Stimulated activated CD4-positive, alpha-beta T cell treated with anti-CD3 and anti-CD28 coated beads, Interleukin-1b, Interleukin-23, amount 100 ng/mL, for 4 hours (primary cell): ENCODE measurements at places on chromosomes 4 and X.

DNA sequence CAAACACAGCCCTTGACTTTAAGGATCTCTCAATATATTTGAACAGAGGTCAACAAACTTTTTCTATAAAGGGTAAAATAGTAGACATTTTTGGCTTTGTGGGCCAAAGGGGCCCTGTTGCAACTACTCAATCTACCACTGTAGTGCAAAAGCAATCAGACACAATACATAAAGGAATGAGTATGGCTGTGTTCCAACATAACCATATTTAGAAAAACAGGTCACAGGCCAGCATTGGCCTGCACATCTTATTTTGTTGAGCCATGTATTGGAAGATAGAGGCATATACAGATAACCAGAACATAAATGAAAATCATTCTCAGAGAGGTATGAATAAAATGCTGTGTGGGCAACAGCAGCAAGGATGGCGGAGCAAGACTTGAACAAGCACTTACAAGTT is 49.8 kb downstream of the MID1 start:
- no peak for DNase-seq

DNA sequence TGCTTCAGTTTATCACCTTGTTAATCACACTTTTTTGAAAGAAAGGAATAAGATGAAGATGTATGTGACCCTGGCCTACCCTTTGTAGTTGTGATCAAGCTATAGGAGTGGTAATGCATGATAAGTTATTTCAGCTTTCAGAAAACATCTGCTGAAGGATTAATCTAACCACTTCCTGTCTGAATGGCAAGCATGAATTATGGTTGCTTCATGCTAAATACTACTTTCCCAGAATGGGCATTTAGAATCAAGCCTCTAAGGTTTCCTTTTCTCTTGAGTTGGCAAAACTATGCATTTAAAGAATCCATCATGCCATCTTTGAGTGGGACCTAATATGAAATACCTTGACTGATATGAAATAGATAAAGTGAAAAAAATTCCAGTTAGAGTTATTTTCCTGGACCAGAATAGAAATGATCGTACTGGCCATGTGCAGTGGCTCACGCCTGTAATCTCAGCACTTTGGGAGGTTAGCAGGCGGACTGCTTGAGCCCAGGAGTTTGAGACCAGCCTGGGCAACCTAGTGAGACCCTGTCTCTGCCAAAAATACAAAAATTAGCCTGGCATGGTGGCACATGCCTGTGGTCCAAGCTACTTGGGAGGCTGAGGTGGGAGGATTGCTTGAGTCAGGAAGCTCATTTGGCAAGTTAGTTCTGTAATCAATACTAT is 59.1 kb downstream of the ANXA3 start:
- DNase-seq = no peak

- DNase-seq = no peak
Measured at GRCh38 chrX:24777660-24778059, 83.9 kb downstream of the POLA1 start.

GRCh38 chr4:176981074-176981473 is 188.4 kb upstream of the VEGFC start:
- DNase-seq = no peak

GRCh38 chr4:159682996-159683395 is 580.1 kb downstream of the RAPGEF2 start:
- DNase-seq = no peak

- no peak for DNase-seq
Measured at GRCh38 chrX:70494441-70494840, 49.8 kb downstream of the DLG3 start.

DNA sequence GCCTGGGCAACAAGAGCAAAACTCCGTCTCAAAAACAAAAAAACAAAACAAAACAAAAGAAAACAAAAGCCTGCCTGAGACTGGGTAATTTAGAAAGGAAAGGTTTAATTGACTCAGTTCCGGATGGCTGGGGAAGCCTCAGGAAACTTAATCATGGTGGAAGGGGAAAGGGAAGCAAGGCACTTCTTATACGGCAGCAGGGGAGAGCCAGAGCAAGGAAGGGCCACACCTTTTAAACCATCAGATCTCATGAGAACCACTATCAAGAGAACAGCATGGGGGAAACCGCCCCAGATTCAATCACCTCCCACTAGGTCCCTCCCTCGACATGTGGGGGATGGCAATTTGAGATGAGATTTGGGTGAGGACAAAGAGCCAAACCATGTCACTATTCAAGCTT is 122.2 kb downstream of the UBE2K start:
- DNase-seq = no peak

GRCh38 chr4:143386812-143387211 is 50.1 kb downstream of the GAB1 start:
- no peak for DNase-seq
